Prostate gland (tissue), 2 donors: ENCODE measurements at places on chromosomes 16 and 17.

DNA sequence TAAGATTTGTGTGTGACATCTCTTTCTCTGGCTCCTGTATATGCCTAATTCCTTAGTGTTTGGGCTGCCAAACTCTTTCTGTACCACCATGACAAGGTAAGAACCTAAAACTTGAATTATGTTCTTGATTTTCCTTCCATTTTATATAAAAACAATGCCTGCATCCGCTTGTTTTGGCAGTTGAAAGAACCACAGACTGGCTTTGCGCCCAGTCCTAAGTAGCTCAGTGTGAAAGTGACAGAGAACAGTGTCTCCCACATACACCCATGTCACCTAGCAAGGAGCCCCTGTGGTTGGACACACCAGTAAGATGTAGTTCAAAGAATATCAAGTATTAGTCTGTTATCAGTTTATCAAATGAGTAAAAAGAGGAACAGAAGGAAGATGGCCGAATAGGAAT, 40.7 kb upstream of the SLC6A2 start:
- no peak for DNase-seq

DNA sequence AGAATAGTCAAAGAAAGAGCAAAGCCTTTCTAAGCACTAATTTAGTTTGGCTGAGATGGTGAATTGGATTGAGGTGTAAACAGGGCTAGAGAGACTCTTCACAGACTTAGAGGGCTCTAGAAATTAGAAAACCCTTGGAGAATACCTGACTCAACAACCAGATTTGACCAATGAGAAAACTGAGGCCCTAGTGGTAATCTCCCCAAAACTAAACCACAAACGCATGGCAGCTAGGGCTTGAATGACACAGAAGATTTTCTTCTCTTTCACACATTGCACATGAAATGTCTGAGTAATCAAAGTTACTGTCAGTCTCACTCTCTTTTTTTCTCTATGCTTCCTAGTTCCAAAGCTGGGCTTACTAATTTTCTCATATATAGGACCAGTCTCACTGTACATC, 314.5 kb upstream of the KCNJ16 start:
- DNase-seq = no peak

- peak; percentile 31 for DNase-seq
Measured at GRCh38 chr16:87418644-87419043, 26.5 kb downstream of the MAP1LC3B start.

GRCh38 chr17:4054446-4054845, 88.4 kb downstream of the ZZEF1 start:
- DNase-seq = no peak

GRCh38 chr16:13680021-13680889, 239.7 kb upstream of the ERCC4 start:
- DNase-seq = no peak

- DNase-seq = no peak
Measured at GRCh38 chr16:12539185-12539929, 264.3 kb downstream of the CPPED1 start.
